ENCODE measurements at places on chromosomes 7 and 10.

DNA sequence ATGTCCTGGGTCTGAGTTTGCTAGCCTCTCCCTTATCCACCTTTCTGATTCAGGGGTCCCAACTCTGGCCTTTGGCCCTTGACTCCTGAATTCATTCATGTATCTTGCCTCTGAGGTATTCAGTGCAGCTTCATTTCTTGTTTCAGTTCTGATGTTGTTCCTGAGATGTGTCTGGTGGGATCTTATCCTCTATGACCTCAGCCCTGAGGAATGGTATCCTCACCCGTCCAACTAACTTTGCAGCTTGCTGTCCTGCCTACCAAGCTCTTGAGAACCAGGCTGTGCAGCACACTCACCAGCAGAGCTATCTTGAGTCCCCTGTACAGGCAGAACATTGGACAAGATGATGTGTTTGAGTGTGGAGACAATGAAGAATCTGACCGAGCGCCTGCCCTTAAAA lies 13.8 kb downstream of the SUFU start:
- peak; percentile 59 for DNase-seq

DNA sequence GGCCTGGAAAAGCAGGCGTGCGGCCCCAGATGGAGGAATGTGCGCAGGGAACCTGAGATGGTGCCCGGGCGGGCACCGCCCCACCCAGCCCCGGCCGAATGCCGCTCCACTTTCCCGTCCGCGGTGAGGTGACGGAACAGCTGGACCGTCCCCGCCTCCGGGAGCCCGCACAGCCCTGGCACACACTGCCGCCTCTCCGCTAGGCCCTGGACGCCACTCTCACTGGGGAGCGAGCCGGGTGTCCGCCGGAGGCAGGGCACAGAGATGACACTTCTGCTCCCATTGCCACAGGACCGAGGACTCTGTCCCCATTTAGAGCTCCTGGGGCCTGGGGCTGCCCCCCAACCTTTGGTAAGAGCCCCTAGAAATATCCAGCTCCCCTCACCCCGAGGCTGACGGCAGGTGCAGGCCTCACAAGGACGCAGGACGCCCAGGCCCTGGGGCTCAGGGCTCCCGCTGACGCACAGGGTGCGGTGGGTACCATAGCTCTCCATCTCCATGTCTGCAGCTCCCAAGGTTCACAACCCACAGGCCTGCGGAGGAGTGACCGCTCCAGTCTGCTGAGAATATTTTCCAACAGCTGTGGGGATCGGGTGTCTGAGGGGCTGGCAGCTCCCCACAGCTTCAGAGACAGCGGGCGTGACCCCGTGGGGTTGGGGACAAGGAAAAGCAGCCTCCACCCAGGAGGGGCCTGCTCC lies 52.2 kb upstream of the PDGFA start:
- DNase-seq: no peak

GRCh38 chr10:79405221-79405994 lies 40.0 kb downstream of the ZCCHC24 start:
- DNase-seq: no peak

GRCh38 chr10:110813743-110814472 lies 57.8 kb upstream of the PDCD4 start:
- no peak for DNase-seq

- no peak for DNase-seq
Measured at GRCh38 chr7:101250324-101250723, 5.4 kb upstream of the FIS1 start.

DNA sequence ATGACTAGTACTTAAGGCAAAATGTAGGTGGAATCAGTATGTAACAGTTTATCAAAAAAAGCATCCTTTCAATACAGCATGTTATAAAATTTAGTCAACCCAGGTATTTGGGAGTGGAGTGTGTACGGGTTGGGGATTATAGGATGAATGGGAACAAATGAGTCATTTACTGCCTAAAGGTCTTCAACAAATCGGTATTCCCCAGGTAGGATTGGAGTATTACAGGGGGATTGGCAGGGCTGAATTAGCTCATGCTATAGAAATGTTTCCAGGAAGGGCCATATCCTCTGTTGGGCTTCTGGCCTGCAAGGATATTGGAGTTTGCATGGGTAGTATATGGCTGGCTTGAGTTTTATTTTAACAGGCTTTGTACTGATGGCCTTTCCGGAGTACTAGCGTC lies 723.7 kb downstream of the SORCS1 start:
- DNase-seq: no peak

GRCh38 chr7:19554581-19554980 lies 154.3 kb downstream of the POLR1F start:
- no peak for DNase-seq

DNA sequence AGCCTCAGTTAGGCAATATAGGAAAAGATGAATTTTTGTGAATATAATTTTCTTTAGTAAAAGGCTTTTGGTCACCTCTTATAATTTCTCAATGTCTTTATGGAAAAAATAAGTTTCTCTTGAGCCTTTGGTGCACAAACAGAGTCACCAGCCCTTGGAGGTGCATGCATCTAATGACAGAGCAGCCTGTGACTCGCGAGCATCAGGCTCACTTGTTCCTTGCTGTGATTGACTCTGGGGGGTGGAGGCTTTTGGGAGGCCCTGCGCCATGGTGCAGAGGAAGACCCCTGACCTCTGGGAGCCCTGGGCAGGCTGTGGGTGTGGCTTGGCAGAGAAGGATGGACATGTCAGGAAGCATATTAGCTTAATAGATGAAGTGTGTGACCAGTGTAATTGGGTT lies 60.2 kb downstream of the FIGNL1 start:
- DNase-seq: no peak

GRCh38 chr7:29405891-29406290 lies 157.7 kb upstream of the PRR15 start:
- no peak for DNase-seq

DNA sequence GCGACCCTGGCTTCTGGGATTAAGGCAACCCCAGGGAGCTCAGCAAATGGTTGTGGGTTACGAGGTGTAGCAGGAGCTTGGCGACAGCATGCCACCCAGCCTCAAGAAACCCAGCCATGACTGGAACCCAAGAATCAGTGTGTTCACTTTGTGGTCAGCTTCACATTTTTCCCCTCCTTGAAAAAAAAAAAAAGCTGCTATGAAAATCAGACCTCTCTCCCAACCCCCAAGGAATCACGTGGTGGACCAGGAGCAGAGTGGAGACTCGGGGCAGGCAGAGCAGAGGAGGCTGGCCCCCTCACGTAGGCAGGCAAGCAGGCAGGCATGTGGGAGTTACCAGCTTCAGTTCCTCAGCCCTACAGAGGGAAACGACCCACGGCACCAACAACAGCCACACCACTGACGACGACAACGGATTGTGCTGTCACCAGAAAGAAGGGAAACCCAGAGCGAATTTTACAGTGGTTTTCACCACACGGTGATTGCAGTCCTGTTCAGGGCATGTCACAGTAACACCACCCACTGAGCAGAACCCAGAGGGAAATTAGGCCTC lies 203.4 kb downstream of the SLC25A13 start:
- no peak for DNase-seq

- peak; percentile 10 for DNase-seq
Measured at GRCh38 chr10:51937308-51938140, 238.1 kb upstream of the CSTF2T start.

GRCh38 chr7:106050002-106050745 lies 61.9 kb downstream of the SYPL1 start:
- DNase-seq: peak; percentile 51

GRCh38 chr10:71972746-71973695 lies 8.8 kb downstream of the CHST3 start:
- peak; percentile 46 for DNase-seq

DNA sequence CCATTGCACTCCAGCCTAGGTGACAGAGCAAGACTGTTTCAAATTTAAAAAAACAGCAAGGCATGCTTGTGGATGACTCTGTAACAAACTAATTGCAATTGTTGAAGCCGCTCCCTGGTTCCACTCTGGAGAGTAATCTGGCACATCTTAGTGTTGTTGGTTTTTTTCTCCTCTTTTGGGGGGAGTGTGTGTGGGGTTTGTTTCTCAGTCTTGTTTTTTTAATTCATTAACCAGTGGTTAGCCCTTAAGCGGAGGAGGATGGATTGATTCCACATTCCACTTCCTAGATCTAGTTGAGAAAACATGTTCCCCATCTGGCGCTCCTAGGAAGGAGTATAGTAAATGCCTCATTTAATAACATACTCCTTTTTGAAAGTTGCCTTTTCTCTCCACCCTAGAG lies 8.6 kb upstream of the ZNF713 start:
- no peak for DNase-seq
